Muscle of leg (tissue), 16 donors: ENCODE measurements at places on chromosomes 7 and 10. TPM values are rescaled to one million over a fixed set of nuclear protein-coding genes. Genes with fewer than 3 reads are reported as not detected.
A peak's percentile ranks its signal among the peaks of the same experiment; 100 is the strongest.

GRCh38 chr7:129993275-129993674, 40.5 kb upstream of the UBE2H start:
- no peak for DNase-seq

GRCh38 chr10:29886299-29886698, 173.1 kb downstream of the JCAD start:
- DNase-seq: no peak

DNA sequence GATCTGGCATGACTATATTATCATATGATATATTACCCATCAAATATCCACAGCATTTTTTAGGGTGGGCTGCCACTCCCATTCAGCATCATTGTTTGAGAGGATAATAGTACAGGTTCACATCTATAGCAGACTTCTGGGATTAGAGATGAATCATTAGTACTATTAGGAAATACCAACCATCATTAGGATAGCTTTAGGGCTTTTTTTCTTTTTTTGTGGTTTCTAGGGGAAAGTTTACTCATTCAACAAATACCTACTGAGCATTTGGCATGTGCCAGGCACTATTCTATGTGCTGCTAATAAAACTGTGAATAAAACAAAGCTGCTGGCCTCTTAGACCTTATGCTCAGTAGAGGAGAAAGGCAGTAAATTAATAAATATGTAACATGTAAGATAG, 40.6 kb downstream of the NHLRC2 start:
- no peak for DNase-seq

- no peak for DNase-seq
These were observed 145.5 kb downstream of the PTEN start for GRCh38 chr10:88008866-88009470.

- DNase-seq: no peak
These were observed 70.1 kb upstream of the VWC2 start for GRCh38 chr7:49703337-49703736.

GRCh38 chr7:30157204-30157603, 22.4 kb downstream of the MTURN start:
- DNase-seq: peak; percentile 56

DNA sequence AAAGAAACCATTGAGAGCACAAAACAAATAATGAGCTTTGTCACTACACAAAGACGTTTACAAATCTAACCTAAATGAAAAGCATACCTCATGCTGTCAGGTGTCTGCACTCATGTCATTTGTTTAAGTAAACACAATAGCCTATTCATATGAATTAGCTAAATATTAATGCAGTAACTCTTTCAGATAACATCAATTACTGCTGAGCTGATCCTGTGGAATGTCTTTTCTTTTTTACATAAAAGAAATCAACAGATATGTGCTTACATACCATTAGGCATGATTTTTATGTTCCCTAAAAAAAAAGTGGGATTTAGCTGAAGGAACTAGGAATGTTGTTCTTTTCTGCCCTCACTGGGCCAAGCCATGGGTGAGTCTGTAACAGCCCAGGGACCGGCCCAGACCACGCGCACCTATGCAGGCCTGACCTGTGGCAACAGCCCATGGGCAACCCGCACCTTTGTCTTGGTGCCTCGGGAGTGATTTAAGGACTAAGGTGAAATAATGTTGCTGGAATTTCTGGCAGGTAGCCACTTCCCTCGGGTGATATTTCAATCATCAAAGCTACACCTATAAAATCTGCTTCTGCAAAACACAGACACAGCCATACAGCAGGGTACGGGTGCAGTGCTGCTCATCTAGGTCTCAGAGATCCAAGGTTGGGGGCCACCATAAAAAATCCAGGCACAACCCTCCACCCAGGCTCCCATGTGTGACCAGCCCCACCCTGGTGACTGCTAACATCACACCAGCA, 44.6 kb downstream of the FGFR2 start:
- DNase-seq: no peak

Gene A1CF
- not detected for total RNA-seq
